ENCODE measurements at places on chromosomes 13 and 19. TPM values are rescaled to one million over a fixed set of nuclear protein-coding genes. Genes with fewer than 3 reads are reported as not detected.

Gene GRK1
- not detected for total RNA-seq

Gene RXFP2
- not detected for total RNA-seq

Gene RGCC
- total RNA-seq: 56.1 TPM

Gene TNNI3
- total RNA-seq: not detected

Gene IGFLR1
- total RNA-seq: 11.4 TPM

Gene DHRS12
- total RNA-seq: 26.9 TPM

Gene ATP8A2
- total RNA-seq: 1.4 TPM

Gene FUT1
- total RNA-seq: not detected

Gene SBK2
- not detected for total RNA-seq

Gene LRFN3
- total RNA-seq: 6.4 TPM

Gene SLC7A9
- total RNA-seq: 0.49 TPM

Gene BRSK1
- 7.8 TPM for total RNA-seq

Gene FFAR3
- 1.9 TPM for total RNA-seq

Gene DNAJC15
- total RNA-seq: 13.6 TPM

Gene PABPC3
- total RNA-seq: under 0.01 TPM

Gene ERICH6B
- total RNA-seq: not detected

Gene CRB3
- 0.36 TPM for total RNA-seq

Gene NKPD1
- not detected for total RNA-seq
